ENCODE measurements at places on chromosomes 3 and 15.

DNA sequence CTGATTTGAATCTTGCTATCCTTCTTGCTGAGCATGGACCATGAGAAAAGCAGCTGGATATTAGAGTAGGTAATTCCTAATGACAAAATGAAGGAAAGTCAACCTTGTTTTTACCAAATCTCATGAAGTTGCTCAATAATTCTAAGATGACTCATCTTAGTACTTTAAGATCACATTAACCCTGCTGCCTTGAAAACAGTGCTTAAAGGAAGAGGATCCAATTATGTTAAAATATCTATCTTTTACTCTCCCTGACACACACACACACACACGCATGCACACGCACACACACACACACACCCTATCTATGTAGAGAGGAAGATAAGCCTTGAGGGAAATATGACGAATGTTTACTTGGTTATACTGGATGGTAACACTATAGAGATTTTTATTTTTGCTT is 16.0 kb upstream of the MYO1E start:
- DNase-seq: no peak

DNA sequence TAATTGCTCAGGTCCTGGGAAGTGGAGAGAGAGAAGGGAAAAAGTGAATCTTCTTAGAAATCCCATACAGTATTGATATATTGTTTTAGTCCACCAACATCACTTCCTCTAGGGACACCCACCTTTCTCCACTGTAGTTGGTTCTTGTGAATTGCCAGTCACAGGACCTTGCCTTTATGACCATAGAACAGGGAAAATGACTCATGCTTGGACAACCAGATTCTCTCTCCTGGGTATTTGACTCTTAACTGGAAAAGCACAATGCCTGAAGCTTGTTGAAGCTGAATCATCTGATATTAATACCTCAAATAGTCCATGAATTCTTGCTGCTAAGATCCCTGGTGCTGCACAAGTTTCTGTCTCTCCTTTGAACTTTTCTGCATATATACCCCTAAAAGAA is 32.5 kb upstream of the DCLK3 start:
- DNase-seq: peak; percentile 50

- DNase-seq: peak; percentile 29
Observed at GRCh38 chr3:72031581-72031980, 246.6 kb upstream of the PROK2 start.

- DNase-seq: no peak
Observed at GRCh38 chr3:43038010-43038409, 58.9 kb downstream of the GASK1A start.

GRCh38 chr3:129636082-129636481 is 29.6 kb upstream of the PLXND1 start:
- DNase-seq: no peak

- no peak for DNase-seq
Observed at GRCh38 chr15:42217568-42217967, 9.5 kb upstream of the VPS39 start.

DNA sequence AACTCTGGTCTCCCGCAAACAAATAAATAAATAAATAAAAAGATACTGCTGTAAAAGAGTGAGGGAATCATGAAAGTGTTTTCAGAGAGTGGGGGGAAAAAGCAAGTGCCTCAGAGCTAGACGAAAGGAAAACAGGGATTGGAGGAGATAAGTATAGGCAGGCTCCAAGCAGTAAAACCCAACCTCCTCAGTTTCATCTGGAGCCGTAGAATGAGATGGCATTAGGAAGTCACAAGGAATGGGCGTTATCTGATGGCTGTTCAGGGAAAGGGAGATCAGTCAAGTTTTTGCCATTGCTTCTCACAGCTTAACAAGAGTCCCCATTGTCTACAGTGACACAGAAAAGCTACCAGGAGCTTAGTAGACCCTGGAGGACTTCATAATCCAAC is 451.5 kb upstream of the PPP2R3A start:
- no peak for DNase-seq

DNA sequence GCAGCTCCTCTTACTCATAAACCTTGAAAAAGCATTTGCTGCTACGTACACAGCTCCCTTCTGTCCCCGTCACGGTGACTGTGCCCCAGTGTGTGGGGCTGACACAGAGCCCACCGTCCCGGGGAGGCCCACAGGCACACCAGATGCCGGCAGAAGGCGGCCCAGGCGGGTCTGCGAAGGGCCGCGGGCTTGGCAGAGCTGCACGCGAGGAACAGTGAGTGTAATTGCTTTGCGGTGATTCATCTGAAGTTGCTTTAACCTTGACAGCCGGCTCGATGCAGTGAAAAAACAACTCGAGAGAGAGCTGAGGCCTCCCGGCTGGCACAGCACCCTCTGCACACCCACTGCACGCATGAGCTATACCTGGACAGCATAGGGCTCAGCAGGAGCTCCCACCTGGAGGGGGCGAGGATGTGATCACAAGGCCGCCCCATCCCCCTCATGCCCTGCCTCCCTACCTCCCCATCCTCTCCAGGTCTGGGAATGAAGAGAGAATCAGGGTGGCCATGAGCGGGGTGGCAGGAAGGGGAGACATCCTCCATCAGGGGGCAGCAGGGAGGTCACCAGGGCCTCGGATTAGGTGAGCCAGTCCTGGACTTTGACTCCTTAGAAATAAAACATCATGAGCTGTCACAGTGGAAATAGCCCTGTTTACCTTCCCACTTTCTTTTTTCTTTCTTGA is 172.7 kb downstream of the MEGF11 start:
- DNase-seq: peak; percentile 52

- no peak for DNase-seq
Observed at GRCh38 chr3:13532085-13532484, 16.8 kb upstream of the FBLN2 start.

DNA sequence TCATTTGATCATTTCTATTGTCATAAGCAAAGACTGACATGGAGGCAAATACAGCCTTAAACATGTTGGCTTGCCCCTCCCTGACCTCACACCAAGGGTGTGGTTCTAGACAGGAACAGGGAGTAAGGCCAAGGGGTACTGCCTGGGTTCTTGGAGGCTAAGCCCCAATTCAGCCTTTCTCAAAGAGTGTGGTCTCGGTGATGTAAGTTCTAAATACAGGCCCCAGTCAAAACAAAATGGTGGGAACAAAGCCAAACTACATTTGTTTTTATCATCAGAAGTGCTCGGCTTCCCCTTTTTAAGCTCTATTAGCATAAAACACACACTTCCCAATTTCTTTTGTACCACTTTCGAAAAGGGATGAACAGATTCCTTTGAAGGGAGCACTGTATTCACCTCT is 129.5 kb downstream of the ATP8B4 start:
- DNase-seq: no peak

DNA sequence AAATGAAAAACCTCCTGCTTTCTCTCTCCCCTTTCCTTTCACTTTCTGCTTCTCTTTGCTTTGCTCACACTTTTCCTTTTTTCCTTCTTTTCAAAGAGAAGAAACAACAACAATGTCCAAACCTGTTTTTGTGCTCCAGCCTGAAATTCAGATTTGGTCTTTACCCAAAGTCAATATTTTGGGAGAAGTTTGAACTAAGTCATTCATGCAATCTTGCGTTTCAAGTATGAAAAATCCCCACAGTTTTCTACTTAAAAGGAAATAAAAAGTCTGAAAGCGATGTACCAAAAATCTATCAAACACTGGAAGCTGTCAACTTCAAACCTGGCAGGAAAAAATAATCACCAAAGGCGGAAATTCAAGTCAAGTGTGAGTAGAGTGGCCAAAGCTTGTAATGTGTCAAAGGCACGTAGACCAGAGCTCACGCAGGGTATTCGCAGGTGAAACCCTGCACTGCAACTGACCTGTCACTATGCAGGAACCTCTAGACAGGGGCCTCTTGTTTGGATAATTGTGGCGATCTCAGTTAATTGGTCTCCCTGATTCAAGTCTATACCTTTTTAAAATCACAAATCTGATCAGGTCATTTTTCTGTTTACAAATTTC is 118.8 kb upstream of the GALNT15 start:
- DNase-seq: no peak

- no peak for DNase-seq
Observed at GRCh38 chr3:16817197-16817596, 67.6 kb upstream of the PLCL2 start.

- DNase-seq: no peak
Observed at GRCh38 chr3:192413461-192413860, 313.9 kb downstream of the FGF12 start.

DNA sequence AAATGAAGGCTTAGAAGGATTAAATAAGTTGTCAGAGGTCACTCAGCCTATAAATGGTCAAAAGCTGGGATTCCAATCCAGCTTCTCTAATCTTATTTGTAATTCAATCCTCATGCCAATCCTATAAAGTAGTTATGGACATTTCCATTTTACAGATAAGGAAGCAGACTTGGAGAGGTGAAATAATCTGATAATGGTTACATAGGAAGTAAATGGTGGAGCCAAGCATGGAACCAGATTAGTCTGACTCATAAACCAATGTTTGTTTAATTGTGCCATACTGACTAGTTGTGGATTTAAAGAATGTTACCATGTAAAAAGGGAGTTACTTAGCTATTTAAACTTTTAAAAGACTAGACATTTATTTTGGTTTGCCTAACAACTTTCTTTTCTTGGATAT is 59.7 kb downstream of the KCNAB1 start:
- DNase-seq: no peak

DNA sequence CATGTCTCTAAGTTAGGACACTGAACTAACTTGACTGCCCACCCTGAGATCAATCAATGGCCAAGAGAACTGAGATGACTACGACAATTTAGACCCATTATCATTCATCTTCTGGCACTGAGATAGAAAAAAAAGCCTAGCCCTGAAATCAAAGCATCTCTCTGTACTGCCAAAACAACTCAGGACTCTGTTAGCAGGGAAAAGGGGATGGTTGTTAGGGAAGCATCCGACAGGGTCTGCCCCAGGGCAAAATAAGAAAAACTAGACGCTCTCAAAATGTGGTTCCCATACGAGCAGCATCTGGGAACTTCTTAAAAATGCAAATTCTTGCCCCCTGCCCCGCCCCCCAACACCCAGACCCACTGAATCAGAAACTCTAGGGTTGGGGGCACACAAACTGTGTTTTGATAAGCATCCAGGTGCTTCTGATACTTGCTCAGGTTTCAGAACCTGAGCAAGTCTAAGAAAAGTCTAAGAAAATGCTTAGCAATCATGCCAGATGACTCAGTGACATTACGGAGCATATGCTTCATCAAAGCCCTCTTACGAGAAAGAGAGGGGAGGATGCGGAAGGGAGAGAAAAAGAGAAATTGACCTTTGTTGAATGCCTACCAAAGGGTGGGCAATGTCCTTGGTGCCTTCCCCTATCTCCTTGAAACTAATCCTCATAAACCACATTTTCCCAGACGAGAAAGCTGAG is 172.8 kb upstream of the HES1 start:
- no peak for DNase-seq

DNA sequence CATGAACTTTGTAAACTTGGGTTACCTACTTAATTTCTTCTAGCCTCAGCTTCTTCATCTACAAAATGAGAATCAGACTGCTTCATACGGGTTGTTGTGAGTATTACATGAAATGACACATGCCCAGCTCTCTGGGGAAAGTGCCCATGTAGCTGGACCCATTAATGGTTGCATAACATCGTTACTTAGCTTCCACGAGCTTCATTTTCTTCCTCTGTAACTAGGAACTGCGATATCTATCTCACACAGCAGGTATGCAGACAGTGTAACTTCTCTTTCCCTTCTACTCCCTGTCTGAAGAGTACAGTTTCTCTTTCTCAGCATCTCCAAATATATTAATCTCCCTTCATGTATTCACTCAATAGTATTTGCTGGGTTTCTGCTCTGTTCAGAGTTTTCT is 37.9 kb upstream of the DLG1 start:
- no peak for DNase-seq

- no peak for DNase-seq
Observed at GRCh38 chr15:76753771-76754170, 151.4 kb downstream of the SCAPER start.

DNA sequence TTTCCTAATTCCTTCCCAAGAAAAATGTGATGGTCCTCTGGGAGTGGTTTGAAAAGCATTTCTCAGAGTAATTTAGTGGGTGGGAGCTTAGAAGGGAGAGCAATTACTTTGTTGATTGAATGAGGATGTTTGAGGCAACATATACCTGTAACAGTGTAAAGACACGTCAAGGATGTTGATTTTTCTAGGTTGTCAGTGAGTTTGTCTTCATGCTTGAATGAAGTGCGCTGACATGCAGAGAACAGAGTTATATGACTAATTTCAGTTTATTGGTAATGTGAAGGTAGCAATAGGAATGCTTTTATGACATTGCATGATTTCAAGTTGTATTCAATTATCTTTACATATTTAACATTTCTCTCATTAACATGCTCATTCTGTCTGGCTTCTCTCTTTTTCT is 286.9 kb downstream of the NFKBIZ start:
- DNase-seq: no peak

- no peak for DNase-seq
Observed at GRCh38 chr15:39434751-39435238, 146.1 kb upstream of the THBS1 start.

DNA sequence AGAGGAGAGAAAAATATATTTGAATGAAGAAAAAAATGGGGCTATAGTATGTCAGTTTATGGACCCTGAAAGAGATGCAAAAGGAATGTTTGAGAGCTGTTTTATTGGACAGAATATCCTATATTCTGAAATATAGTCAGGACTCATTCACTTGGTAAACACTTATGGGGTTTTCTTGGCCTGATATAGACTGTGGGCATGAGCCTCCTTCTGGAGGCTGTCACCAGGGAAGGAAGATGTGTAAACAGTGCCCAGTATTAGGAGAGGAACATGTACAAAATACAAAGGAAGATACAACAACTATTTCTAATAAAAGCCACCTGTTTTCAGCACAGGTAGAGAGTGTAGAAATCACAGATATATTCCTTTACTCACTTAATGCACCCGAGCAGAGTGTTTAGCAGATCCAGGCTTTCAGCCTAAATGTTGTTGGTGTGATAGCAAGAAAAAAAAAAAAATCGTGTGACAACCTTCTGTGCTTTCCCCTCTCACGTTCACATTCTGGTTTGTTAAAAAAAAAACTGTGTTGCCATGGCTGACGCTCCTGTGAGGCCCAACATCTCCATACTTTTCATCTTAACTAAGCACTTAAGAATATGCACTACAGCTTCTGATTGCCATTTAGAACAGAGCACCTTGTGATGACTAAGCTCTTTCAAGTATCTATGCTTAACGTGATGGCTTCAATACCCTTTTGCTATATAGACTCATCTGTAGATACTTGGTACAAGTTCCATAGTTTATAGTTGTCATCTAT is 134.1 kb downstream of the MBNL1 start:
- DNase-seq: no peak

- no peak for DNase-seq
Observed at GRCh38 chr3:49427586-49427985, 1.5 kb downstream of the NICN1 start.

DNA sequence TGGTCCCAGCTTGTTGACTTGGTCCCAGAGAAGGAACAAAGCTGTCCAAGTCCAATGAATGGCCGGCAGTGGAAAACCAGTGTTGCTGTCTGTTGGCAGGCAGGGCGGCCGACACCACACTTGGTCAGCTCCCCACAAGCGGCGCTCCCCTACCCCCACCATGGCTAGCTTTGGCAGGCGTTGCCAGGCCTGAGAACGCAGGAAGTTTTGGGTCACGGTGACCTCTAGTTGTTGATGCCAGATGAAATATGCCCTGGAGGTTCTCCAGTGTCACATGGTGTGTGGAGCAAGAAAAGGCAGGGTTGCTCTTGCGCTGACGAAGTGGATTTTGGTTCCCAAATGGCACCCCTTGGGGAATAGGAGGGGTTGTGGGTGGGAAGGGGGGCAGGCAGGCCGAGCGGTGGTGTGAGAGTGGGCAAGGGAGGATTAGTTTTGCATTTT is 72.7 kb upstream of the TPRG1 start:
- DNase-seq: no peak
